ENCODE measurements at places on chromosomes 7 and 10.

DNA sequence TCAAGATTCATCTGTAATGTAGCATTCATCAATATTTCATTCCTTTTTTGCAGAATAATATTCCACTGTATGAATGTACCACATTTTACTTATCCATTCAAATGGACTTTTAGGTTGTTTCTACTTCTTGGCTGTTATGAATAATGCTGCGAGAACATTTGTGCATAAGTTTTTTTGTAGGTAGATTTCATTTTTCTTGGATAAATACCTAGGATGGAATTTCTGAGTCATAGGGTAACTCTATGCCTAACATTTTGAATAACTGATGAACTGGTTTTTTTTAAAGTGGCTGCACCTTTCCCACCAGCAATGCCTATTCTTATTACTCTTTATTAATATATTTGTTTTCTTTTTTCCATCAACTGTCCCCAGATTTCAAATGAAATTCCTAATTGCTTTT lies 9.1 kb upstream of the XPNPEP1 start:
- no peaks in the 10 kb centered on the region for H3K36me3 ChIP-seq
- H3K4me3 ChIP-seq, result no peak overlapping the region
- no peak overlapping the region for H3K27ac ChIP-seq
- no peaks in the 10 kb centered on the region for H3K27me3 ChIP-seq
- H3K4me1 ChIP-seq, result peaks cover 13% of the 10 kb centered on the region
- DNase-seq, result no peak

DNA sequence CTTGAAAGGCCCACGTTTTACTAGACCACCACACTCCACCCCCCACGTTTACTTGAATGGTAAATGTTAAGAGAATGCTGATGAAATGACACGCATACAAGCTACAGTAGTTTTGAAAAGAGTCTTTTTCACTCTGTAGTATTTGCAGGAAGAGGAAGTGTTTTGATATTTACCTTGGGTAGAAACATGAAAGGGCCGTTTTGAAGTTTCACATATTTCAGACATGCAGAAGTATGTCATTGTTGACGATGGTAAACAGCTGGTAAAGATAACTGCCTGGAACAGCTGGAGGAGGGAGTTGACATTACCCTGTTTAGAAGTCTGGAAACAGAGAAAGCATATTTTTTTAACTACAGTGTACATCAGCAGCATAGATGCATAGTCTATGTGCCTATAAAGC lies 160.7 kb downstream of the NXPH1 start:
- peak; percentile 27 for DNase-seq
- no peak overlapping the region for H3K4me3 ChIP-seq
- no peaks in the 10 kb centered on the region for H3K36me3 ChIP-seq
- H3K27me3 ChIP-seq, result no peaks in the 10 kb centered on the region
- H3K4me1 ChIP-seq, result peaks cover 24% of the 10 kb centered on the region
- no peak overlapping the region for H3K27ac ChIP-seq

DNA sequence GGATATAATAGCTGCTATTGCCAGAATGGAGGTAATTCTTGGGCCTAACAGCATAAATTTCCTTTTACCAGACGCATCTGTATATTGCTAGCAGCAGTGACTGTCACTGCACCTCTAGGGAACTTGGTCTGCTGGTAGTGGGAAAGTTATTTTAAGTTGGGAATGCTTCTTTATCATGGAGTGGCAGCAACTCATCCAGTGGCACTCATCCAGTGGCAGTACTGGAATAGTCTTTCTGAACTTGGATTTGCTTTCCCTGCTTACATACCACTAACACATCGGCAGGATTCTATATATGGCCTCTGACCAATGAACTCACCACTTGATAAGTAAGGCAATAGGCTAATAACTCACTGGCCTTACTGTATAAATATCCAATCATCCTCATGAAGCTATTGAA lies 22.0 kb upstream of the ICA1 start:
- no peaks in the 10 kb centered on the region for H3K27me3 ChIP-seq
- H3K4me3 ChIP-seq, result no peak overlapping the region
- H3K4me1 ChIP-seq, result no peaks in the 10 kb centered on the region
- H3K36me3 ChIP-seq, result no peaks in the 10 kb centered on the region
- DNase-seq, result no peak

DNA sequence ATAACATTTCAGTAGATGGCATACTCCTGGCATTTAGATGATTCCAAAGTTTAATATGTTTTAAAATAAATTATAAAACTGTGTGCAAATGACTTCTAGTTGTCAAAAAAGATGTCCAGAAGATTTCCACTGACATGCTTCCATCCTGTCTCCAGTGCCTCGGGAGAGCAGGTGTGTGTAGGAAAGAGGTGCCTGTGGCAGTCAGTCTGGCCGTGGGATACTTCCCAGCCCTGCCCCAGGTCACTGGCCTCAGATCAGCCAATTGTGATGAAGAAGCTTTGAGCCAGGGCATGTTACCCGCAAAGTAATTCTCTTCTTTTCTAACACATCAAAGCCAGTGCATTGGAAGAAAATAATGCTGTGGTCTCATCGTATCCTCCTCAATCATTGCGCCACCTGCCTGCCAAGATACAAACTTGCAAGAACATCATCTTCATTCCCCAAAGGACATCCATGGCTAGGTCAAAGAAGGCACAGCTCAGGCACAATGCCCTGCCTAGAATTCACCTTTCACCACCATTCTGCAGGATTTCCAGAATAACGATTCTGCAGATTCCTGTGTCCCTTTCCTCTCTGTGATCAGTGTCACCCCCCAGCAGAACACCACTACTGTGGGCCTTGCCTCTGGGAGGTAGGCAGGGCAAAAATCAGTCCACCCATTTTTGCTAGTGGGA lies 6.3 kb upstream of the KCNMA1 start:
- H3K4me3 ChIP-seq, result no peak overlapping the region
- H3K27me3 ChIP-seq, result peaks cover 9% of the 10 kb centered on the region
- no peak overlapping the region for H3K27ac ChIP-seq
- H3K4me1 ChIP-seq, result no peaks in the 10 kb centered on the region
- peak; percentile 69 for DNase-seq

DNA sequence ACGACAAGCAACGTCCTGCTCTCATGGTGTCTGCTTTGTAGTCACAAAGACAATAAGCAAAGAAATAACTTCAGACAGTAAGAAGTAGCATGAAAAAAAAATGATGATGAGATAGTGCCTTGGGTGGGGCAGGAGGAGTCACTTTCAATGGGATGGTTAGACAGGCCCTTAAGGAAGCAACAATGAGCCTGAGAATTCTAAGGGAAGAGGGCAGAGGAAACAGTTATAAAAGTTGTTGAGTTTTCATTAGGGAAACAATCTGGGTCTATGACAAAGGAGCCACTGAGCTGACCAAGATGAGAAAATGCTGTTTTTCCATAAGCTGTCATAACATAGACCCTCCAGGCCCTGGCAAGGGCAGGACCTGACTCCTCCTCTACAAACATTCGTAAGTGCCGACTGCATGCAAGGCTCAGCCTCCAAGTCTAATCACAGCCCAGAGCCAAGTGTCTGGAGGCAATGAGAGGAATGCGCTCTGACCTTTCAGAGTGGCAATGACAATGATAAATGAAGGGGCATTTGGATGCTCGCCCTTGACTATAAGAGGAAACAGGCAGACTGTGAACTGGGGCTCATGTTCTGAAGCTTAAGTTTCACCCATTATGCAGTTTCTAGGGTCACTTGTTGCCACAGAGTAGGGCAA lies 43.7 kb downstream of the PPP1R3C start:
- H3K27me3 ChIP-seq, result no peaks in the 10 kb centered on the region
- DNase-seq, result no peak
- H3K27ac ChIP-seq, result no peak overlapping the region
- H3K4me3 ChIP-seq, result no peak overlapping the region
- H3K36me3 ChIP-seq, result no peaks in the 10 kb centered on the region

DNA sequence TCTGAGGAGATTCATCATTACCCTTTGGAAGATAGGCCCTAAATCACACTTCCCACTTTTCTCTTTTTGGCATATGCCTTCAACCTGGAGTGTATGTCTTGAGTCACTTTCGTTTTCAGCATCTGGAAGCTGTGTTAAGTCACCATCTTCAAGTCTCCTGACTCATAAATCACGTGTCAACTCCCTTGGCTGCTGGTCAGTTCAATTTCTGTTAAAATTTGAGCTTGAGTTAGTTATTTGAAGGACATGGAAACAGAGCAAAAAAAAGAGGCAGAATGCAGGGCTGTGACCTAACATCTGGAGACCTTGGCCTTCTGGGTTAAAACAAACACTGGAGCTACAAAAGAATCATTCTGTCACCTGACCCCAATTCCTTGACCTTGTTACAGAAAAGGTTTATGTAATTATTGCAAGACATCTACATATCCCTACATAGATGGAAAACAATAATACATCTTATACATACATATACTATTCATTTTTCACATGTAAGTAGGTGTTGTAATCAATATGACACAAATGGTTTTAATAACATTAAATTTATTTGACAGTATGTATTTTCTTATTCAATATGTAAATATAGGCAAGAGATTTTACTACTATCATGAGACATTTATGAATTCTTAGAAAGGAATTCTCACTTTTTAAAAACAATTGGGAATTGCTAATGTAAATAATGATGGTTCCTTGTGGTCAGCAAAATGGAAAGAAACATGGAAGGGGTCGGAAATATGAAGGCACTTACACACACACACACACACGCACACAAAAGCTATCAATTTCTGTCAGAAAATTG lies 169.7 kb upstream of the PHYHIPL start:
- H3K4me3 ChIP-seq, result no peak overlapping the region
- no peak for DNase-seq
- no peaks in the 10 kb centered on the region for H3K27me3 ChIP-seq
- no peak overlapping the region for H3K27ac ChIP-seq
- no peaks in the 10 kb centered on the region for H3K36me3 ChIP-seq
- no peaks in the 10 kb centered on the region for H3K4me1 ChIP-seq

- no peak overlapping the region for H3K27ac ChIP-seq
- DNase-seq, result no peak
- H3K36me3 ChIP-seq, result no peaks in the 10 kb centered on the region
Measured at GRCh38 chr10:17196573-17196972, 4.9 kb downstream of the TRDMT1 start.

- peaks cover 4% of the 10 kb centered on the region for H3K27me3 ChIP-seq
- H3K4me3 ChIP-seq, result no peak within 1 kb of the TSS
- no peaks in the 10 kb centered on the region for H3K36me3 ChIP-seq
- DNase-seq, result no peak
Measured at GRCh38 chr10:104641187-104641936, at the start of gene SORCS3. TSS of gene SORCS3 (plus strand) at chr10:104641290.

DNA sequence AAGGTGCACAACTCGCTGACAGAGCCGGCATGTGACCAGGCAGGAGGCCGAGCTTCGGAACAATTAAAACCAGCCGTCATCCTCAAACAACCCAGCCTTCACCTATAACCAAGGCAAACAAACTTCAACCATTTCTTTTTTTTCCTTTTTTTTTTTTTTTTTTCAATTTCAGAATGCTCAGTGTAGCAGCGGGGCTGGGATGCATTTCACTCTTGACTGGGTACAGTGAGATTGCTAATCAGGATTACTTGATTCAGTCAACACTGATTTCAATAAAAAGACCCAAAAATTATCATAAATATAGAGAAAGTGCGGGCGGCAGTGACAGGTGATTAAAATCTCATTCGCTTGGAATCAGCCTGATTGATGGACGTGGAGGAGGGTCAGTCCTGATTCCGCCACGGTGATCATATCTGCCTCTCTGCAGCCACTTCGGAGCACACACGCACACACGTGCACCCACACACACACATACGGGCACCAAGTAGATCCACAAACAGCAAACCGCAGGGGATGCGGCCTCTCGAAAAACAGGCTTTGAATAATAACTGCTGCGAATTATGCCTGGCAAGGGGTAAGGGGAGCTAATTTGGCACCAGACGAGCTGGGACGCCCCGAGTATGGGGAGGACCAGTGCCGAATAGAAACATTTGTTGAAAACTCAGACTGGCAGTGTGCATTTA lies 31.2 kb downstream of the EBF3 start:
- H3K27me3 ChIP-seq, result no peaks in the 10 kb centered on the region
- H3K27ac ChIP-seq, result no peak overlapping the region
- no peaks in the 10 kb centered on the region for H3K36me3 ChIP-seq
- no peak overlapping the region for H3K4me3 ChIP-seq

- H3K27ac ChIP-seq, result no peak overlapping the region
- DNase-seq, result no peak
- H3K4me3 ChIP-seq, result no peak overlapping the region
- no peaks in the 10 kb centered on the region for H3K27me3 ChIP-seq
- no peaks in the 10 kb centered on the region for H3K36me3 ChIP-seq
Measured at GRCh38 chr10:110912374-110912773, 6.6 kb downstream of the BBIP1 start.

Data from SJCRH30 (cell line).